Stimulated activated naive CD4-positive, alpha-beta T cell treated with Interleukin-2 at 50 U/mL for 16 hours (primary cell): ENCODE measurements at places on chromosomes 11 and 22.

GRCh38 chr11:3000032-3000961 lies 8.2 kb upstream of the NAP1L4 start:
- no peak for DNase-seq

DNA sequence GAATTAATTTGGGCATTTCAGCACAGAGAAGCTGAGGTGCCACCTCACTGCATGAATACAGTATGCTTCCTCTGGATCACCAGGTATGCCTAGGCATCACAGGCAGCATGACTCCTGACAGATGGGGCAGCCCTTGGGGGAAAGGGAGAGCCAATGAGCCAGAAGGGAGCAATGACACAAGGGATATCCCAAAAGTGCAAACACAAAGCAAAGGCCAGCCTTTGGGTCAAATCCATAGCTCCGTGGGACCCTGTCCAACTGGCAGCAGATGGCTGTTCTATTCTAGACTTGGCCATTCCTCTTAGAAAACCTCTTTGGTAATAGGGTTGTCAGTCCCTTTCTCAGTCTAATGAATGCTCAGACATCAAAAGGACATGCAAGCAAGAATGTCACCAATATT lies 73.3 kb downstream of the SERGEF start:
- DNase-seq = no peak

DNA sequence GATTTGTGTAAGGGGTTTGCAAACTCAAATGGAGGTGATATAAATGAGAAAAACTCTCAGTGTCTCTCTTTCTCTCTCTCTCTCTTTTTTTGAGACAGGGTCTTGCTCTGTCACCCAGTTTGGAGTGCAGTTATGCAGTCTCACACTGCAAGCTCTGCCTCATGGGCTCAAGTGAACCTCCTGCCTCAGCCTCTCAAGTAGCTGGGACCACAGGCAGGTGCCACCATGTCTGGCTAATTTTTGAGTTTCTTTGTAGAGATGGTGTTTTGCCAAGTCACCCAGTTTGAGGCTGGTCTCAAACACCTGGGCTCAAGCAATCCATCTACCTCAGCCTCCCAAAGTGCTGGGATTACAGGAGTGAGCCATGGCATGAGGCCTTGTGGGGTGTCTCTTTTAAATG lies 2.9 kb downstream of the BIRC3 start:
- no peak for DNase-seq

DNA sequence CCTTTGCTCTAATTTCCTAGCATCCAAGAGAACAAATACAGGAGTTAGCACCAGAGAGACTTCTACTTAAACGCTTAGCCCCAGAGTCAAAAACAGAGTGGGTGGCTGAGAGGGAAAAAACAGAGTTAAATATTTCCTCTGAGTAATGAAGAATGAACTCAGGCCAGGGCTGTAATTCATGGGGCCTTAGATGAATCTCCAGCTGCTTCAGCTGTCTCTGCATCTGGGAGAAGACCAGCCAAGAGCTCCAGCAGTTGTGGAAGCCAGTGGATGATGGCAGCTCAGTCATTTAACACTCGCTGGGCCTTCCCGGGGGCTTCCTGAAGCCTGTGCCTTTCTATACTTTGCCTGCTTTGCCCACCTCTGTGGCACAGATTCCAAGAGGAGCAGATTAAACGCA lies 5.7 kb upstream of the ADAMTS15 start:
- DNase-seq = no peak

DNA sequence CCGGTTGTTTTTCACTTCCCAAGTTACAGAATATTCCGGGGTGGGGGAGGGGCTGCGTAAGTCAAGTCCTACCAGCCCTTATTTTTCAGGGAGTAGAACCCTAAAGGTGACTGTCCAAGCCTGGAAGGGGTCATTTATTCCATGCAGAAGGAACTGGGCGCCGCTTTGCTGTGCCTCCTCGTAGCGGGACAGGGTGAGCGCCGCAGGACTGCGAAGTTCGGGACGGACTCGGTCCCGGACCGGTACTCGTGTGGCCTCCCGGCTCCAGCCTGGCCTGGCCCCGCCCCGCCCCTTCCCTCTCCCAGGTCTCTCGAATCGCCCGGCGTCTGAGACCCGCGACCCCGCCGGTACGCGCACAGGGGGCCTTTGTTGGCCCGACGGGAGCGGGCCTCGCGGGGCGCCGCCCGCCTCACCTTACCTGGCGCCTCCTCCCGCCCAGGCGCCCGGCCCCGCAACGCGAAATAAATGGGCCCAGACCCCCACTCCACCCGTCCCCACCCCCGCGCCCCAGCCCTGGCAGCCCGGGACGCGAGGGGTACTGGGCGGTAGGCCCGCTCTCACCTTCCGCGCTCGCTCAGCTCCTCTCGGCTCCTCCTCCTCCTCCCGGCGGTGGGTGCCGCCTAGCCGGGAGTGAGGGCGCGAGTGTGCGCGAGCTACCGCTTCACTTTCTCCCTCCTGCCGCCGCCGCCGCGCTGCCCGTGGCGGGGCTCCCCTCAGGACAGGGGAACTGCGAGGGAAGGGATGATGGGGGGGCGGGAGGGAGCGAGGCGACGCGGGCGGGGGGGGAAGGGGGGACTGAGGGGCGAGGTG lies 698 bp downstream of the PAK1 start:
- DNase-seq = peak; percentile 15
